ENCODE measurements at places on chromosomes 4 and X.

DNA sequence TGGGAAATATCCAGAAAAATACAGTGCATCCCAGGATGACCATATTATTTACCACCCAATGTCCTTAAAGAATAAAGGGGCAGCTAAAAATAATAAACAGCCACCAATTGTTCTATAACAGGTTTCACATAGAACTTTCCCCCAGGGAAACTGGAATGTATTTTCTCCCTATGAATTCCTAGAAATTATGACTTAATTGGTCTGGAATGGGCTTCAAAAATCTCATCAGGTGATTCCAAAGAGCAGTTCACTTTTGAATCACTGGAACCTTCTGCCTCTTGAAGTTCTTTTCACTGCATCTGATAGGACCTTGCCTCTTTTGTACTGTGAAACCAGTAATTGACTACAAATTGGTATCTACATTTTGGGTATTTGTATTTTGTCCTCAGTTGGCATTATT is 119.3 kb downstream of the ZNF330 start:
- no peak for DNase-seq

- DNase-seq: no peak
Observed at GRCh38 chr4:80263541-80264351, 2.7 kb upstream of the FGF5 start.

DNA sequence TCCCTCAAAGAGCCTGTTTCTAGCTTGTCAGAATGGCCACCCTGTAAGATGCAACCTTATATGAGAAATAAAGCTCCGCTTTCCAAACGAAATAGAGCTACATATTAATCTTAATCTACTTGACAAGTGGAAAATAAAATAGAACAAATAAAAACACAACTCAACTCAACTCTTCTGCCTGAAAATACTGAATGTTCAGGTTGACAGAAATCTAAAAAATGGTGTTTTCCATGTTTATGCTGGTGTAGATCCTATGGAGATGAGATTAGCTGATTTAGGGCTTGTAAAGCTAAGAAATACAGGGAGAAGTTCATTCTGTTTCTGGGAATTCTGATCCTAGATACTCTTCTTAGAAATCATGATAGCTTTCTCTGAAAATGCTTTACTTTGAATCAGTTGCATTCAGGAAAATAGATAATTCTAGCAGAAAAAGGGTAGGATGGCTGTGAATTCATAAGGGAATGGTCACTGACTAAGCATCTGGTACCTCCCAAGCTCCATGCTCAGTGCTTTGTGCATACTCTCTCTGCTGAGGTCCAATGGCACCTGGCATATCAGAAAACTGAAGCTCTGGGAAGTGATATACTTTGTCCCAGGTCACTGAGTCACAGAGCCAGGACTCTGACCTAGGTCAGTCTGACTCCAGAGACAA is 89.2 kb upstream of the EXOC1L start:
- no peak for DNase-seq

DNA sequence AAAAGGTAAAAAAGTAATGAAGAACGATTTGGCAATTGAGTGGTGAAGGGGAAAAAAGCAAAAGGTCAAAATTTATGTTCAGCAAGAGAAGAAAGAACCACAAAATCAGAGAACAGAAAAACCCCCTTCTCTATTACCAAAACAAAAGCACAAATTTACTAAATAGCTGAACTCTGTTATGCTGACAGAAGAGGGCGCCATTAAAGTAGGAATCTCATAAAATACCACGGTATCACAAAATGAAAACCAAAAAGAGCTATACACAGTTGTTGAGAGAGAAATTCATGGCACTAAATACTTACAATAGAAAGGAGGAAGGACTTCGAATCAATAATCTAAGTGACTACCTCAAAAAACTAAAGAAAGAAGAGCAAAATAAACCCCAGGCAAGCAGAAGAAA is 69.6 kb upstream of the CXorf66 start:
- DNase-seq: no peak

DNA sequence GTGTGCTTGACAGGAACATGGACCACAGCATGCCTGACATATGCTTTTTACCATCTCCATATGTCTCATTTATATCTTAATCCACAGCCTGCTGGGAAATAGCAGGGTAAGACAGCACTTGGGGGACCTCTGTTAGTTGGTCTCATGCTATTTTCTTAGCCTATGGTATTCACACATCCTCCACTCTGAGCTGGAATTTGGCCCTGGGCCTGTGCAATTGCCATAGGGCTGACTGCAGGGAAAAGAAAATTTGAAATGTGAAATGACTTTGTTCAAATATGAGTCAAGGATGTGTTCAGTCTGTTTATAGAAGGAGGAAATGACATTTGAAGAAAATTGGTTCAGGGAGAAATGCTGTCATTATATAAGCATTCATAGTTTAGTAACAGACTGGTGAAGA is 9.6 kb upstream of the MAP7D3 start:
- no peak for DNase-seq

- no peak for DNase-seq
Observed at GRCh38 chrX:72392816-72393800, 87.4 kb upstream of the CITED1 start.

DNA sequence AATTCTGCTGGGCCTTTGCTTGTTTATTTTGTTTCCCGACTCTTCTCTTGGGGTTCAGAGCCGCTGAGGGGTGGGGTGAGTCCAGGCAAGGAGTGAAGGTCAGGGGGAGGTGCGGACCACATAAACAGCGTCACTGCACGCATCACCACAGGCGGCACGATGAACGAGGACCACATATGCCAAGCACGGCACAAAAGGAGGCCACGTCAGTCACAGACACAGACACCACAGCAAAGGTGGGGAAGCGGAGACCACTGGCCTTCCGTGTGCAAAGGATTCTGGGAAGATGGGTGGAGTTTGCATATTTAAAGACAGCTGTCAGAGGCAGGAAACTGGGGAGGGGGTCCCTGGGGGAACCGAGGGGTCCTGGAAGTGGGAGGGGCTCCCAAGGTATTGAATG is 10.3 kb upstream of the TIMP1 start:
- DNase-seq: no peak

DNA sequence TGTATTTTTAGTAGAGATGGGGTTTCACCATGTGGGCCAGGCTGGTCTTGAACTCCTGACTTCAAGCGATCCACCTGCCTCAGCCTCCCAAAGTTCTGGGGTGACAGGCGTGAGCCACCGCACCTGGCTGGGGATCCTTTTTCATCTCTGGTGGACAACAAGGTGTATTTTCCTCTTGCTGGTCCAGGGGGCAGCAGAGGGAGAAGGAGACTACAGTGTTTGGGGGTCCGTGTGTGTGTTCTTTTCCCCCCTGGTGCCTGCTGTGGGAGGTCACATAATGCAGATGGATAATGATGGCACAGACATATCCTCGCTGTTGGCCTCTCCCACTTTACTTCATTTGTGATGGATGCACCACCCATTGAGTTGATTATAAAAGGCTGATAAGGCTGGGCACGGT is 39.0 kb upstream of the CD99 start:
- DNase-seq: no peak

- no peak for DNase-seq
Observed at GRCh38 chr4:87838205-87838604, 5.4 kb downstream of the MEPE start.

DNA sequence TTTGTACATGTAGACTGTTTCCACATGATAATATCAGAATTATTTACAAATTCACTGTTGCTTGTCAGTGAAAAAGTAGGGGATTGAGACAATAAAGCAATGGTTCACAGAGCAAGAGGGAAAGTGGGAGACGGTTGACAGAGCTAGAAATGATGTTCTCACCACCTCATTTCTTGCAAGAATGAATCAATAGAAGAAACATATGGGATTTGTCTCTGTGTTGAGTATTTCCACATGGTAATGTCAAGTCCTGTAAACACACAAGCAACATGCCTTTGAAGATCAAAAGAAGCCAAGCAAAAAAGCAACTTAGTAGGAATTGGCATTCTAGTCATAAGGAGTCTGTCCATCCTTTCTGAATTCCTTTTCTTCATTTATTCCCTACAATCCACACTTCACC is 1806.6 kb upstream of the AGA start:
- DNase-seq: no peak

- no peak for DNase-seq
Observed at GRCh38 chrX:39465467-39465866, 632.3 kb downstream of the BCOR start.

DNA sequence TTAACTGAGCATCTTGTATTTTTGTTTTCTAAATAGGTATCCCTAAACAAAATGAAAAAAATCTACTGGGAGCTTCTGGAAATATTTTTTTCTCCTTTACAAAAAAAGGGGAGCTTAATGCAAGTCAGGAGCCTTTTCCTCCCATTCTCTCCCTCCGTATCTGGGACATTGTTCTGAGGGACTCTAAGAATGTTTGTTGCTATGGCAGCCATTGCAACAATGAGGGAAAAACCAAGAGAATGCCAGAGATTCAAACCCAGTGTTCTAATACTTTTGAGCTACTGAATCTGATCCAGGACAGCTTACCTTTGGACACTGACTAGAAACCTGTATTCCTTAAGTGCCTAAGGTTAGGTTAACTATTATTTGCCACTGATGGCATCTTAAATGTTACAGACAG is 485.7 kb upstream of the HS3ST1 start:
- DNase-seq: no peak

DNA sequence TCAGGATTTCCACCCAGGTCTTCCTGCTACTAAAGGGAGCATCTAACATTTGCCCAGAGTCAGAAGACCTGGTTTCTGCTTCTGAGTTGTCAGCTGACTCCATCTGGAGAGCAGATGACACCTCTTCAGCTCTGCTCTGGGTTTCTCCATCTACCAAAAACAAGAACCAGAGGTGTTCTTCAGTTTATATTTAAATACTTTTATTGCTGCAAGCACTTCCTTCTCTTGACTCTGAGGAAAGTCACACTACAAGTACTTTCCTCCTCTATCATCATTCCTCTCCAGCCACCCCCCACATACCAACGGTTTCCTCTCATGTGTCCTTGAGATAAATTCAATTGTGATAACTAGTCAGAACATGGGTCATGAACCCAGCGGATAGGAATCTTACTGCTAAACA is 88.4 kb downstream of the PPP3CA start:
- DNase-seq: no peak

DNA sequence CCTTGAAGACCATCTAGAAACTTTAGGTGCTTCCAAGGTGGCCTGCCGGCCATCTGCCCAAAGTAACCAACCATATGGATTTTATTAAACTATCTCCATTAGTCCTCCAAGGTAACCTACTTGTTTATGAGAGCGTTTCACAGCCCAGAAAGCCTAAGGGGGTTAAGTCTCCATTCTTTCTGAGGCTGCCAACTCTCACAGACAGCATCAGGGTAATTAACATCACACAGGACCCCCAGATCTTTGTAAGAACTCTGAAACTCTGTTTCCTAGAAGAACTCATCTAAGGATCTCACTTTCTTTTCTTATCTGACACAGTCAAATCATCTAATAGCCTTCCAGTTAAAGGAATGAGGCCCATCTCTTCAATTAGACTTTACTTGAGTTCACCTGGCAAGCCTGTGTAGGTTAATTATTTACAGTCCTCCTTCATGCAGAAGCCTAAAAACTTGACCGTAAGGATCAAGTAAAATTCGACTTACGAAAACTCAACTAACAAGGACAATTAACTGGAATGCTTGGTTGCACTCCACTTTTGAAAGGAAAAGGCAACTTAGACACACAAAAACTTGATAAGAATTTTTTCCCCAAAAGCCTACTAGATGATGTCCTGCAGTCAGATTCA is 252.5 kb downstream of the GRIA3 start:
- no peak for DNase-seq

DNA sequence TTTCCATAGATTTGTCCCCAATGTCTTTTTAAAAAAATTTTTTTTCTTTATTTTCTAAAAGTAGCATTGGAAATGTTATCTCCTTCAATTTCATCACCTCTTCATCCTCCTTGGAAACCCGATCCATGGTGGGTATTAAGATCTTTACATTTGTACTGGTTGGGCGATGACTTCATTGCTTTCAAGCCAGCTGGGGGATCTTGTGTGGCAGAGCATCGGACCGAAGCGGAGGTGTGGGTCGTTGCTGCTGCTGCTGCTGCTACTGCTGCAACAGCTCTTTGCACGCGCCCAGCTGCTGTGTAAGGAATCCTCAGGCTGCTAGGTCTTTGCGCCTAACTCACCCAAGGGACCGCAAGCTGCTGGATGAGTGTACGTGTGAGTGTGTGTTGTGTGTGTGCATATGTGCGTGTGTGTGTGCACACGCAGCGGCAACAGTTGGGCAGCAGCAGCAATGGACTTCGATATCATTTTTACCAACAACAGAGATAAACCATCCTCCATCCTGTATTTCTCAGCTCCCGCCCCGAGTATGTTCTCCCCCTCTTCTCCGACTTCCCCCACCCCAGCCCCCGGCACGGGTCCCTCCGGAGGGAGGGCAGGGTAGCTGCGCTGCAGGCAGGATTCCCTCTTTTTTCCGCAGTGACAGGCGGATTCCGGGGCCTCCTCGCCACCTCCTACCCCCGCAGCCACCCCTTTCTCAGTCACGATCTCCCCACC is 768 bp upstream of the CDKL5 start:
- peak; percentile 48 for DNase-seq

GRCh38 chrX:54473993-54474859 is 21.8 kb downstream of the FGD1 start:
- no peak for DNase-seq

- no peak for DNase-seq
Observed at GRCh38 chrX:68665502-68665901, 18.0 kb downstream of the STARD8 start.

DNA sequence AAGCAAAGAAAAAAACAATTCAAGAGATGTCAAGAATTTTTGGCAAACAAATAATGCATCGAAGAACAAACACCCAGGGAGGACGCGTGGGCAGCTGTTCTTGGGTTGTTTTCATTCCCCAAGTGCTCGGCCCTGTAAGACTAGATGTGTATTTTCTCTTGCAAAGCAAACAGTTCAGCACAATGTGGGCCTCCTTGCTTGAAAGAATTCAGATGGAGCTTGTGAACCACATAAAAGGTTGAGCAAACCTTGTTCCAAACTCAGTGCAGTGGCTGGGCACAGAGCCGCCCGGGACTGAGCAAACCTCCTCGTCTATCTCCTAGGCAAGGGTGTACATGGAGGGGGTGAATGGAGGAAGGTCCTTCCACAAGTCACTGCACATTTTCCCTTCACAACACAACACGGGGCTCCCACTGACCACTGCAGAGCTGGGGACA is 82.4 kb downstream of the HTRA3 start:
- DNase-seq: no peak

GRCh38 chrX:1535241-1536041 is 1.5 kb downstream of the P2RY8 start:
- peak; percentile 79 for DNase-seq

- peak; percentile 60 for DNase-seq
Observed at GRCh38 chrX:81120936-81121371, 80.8 kb downstream of the HMGN5 start.

DNA sequence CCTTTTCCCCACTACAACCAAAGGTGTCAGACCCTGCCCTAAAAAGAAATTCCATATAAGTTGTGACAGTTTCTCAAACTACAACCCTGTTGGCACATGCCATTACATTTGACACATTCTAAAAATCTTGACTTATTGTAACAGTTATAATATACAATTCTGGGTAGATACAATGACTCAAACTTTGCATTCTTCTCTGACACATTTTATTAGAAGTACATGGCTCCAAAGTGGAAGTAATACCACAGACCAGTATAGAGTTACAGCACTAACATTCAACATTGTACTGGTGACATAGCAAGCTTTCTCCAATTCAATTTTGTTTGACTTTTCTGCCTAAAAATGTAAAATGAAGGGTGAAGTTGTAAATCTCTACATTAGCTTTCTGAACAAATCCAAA is 196.6 kb upstream of the ETNPPL start:
- no peak for DNase-seq
